ENCODE measurements at places on chromosomes 3 and 15. TPM values are rescaled to one million over a fixed set of nuclear protein-coding genes. Genes with fewer than 3 reads are reported as not detected.

DNA sequence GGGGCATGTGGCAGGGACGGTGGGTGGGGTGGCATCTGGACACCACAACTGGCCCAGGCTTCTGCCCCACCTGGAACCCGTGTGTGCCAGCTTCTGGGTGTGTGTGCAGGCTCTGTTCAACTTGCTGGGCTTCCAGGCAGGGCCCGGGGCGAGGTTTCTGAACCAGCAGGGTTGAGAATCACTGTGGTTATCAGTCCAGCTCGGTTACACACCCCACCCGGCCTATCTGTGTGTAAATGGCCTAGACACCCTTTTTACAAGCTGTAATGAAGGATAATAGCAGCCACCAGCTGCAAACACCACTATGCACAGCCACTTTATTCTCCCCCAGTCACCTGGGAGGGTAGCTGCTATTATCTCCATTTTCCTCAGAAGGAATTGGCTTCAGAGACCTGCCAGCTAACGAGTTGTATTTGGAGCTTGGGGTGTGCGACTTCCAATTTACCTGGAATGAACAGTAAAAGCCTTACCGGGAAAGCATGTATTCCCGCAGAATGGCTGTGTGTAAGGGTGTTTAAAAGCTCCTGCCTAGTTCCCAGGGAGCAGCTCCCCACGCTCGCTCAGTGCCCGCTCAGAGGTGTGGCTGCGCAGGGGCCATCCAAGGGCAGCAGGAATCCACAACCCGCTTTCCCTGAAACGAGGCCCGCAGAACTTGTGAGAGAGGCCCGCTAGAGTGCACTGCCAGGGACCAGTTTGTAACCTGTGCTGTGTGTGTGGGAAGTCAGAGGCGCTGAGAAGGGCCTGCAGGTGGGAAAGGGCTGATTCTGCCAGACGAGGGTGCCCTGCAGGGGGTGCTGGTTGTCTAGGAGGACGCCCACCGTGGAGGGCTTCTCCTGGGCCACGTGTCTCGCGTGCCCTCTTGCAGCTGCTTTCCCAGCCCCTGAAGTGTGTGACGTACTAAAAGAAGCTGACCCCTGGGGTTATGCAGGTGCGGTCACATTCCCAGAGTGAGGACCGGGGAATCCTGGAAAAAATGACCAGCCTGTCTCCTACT lies 83.5 kb downstream of the C3orf70 start:
- DNase-seq = no peak

- no peak for DNase-seq
These were observed 1465.3 kb upstream of the GBE1 start for GRCh38 chr3:83226751-83227150.

GRCh38 chr3:156802821-156803606 lies 23.1 kb upstream of the LEKR1 start:
- DNase-seq = no peak

GRCh38 chr3:157275832-157276231 lies 115.9 kb upstream of the CCNL1 start:
- DNase-seq = no peak

GRCh38 chr15:63970621-63971426 lies 75.5 kb downstream of the DAPK2 start:
- peak; percentile 12 for DNase-seq

Gene PLOD2
- total RNA-seq = not detected

All from CD4-positive, alpha-beta memory T cell (primary cell).